A549 treated with Mapracorat at 1 μM for 4 hours (cell line): ENCODE measurements at places on chromosomes 4 and X. TPM values are rescaled to one million over a fixed set of nuclear protein-coding genes. Genes with fewer than 3 reads are reported as not detected.

Gene ATP2B3
- 0.06 to 0.14 TPM (median 0.10 TPM) in 5 replicates for total RNA-seq

Gene UXT
- 171 to 187 TPM (median 181 TPM) in 5 replicates for total RNA-seq

Gene TRIM2
- total RNA-seq, result 0.45 to 0.90 TPM (median 0.71 TPM) in 5 replicates

Gene NDUFB11
- 149 to 178 TPM (median 169 TPM) in 5 replicates for total RNA-seq

Gene HPSE
- total RNA-seq, result 1.1 to 1.6 TPM (median 1.2 TPM) in 5 replicates

Gene GPRIN3
- 1.5 to 3.0 TPM (median 2.9 TPM) in 5 replicates for total RNA-seq

Gene LRCH2
- not detected in 5 replicates for total RNA-seq

Gene BGN
- 0.07 to 0.08 TPM in 2 of 5 replicates, not detected in the others for total RNA-seq

Gene CFAP47
- not detected in 5 replicates for total RNA-seq

Gene MAP7D2
- 5.1 to 6.1 TPM (median 5.7 TPM) in 5 replicates for total RNA-seq

Gene GNRHR
- not detected in 5 replicates for total RNA-seq
